ENCODE measurements at places on chromosomes 5 and 9.
A peak's percentile ranks its signal among the peaks of the same experiment; 100 is the strongest.

DNA sequence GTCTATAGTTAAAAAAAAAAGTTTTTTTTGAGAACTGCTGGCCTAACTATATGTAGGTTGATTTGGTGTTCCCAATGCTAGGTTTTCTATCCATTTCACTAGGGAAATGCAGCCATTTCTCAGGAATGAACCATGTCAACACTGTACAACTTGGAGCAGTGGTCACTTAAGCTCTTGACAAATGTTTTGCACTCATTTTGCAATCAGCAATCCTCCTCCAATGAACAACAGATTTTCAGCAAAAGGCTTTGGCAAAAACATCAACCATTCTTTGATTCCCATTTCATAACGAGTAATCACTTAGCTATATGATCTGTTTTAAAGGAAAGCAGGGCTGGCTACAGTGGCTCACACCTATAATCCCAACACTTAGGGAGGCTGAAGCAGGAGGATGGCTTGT is 17.9 kb downstream of the STRBP start:
- DNase-seq: no peak

- no peak for DNase-seq
These were observed 733 bp downstream of the HSPA4 start for GRCh38 chr5:133052317-133053175.

DNA sequence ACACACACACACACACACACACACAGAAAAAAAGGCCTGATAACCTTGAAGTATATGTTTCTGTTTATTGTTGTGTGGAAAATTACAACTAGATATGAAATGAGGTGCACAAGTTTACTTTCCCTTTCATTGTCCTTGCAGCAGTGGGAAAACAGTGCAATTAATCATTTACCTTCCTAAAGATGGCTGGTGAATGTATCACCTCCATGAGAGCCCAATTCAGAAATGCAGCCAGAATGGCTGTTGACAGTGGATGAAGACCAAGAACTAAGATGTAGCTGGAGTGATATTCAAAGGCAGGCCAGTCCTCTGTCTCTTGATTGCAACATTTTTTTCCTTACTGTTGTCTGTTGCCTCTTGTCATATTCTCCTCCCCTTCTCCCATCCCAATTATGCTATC is 49.6 kb upstream of the EIF4EBP3 start:
- DNase-seq: no peak

DNA sequence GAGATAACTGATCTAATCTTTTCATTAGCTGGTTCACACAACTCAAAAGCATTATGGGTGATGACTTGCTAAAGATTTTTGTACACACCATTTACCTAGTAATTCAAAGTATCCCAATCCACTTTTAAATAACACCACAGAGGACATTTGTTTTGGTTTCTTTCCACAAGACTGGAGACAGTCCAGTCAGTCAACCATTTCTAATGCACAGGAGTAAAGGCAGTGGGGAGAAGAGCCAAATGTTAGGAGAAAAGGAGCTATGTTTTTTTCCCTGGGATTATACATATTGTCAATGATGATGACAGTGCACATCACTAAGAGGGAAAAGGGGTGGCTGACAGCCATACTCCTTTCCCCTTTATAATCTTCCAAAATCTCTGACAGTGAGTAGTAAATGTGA is 240.9 kb downstream of the GABRB2 start:
- DNase-seq: no peak

DNA sequence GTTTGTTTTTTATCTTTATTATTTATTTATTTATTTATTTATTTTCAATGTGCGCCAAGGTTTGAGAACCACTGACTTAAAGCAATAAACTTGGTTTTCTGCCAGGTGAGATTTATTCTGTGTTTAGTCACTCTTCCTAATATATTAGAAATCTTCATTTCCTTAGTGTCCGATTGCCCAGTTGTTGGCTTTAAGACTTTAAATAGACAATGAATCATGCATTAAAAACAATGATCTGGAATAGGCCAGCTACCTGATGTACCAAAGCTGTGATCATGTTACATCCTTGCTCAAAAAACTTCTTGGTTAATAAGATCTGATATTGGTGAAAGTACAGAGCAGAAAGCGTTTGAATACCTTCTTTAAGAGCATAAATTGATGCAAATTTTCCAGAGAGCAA is 52.1 kb upstream of the ERBIN start:
- DNase-seq: no peak

DNA sequence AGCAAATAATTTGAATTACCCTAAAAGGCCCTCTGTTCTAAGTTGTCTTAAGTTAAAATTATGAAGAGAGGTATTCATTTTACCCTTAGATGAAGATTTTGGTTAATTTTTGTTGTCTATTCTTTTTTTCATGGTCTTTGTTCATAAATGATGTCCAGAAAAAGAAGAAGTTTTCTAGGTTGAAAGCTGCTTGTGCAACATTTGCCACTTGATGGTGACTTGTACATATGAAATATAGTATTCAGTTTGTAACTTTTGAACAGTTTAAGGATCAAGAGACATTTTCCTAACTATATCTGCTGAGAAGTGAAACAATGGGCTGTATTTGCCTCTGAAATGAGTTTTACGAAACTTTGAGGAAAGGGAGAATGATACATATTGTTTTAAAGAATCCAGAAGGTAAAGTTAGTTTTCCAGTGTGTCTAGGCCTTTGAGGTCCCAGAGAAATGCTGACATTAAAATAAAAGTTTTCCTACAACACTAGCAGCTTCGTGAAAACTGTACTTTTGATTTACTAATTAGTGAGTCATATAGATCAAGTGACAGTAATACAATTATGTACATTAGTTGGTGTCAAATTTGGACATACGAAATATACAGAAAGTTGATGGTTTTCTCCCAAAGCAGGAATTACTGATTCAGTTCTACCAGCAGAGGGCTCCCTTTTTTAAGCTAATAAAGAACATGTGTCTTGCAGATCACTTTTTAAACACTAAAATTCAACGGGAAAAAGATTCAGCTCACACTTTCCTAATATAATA is 70.5 kb downstream of the PIK3R1 start:
- peak; percentile 42 for DNase-seq

DNA sequence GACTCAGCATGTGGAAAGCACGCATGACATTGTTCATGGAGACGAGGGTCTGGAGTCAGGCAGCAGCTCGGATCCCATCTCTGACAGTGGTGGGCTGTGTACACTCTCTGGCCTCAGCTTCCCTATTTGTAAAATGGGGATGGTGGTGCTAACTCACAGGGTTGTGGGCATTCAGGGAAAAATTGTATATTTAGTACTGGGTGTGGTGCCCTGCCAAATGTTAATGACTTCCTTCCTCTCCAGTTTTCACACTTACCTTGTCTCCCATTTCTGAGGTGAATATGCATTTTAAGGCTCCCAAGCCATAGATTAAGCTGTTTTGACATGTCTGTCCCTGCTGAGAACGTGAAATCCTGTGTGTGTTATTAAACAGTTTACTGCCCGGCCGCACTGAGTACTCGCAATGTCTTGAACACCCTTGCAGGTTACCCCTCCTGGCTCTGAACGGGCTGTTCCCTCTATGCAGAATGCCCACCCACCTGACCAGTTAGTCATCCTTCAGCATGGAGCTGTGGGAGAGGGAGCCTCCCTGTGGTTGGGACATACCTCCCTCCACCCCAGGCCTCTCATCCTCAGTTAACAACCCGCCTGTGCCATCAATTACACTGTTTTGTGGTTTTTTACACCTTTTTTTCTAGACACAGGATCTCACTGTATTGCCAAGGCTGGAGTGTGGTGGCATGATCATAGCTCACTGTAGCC is 25.8 kb downstream of the TJP2 start:
- no peak for DNase-seq

DNA sequence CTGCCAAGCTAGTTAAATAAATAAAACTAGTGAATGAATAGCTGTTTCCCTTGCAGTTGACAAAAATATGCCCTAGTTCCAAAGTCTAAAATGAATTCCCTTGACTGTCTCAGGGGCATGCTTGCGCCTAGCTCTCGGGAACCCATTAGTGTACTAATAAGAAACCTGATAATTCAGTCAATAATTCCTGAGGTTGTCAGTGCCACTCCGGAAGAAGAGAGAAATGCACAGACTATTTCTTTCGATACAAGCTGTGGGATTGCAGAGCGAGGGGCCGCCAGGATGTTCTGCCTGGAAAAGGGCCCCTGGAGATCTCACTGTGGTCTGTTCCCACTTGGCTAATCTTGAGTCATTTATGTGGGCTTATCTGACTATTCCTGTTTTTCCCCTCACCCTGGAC is 56.4 kb upstream of the LARP1 start:
- no peak for DNase-seq

GRCh38 chr5:15492545-15492944 is 7.4 kb upstream of the FBXL7 start:
- no peak for DNase-seq

- DNase-seq: no peak
These were observed at the start of gene TENT4A for GRCh38 chr5:6713274-6714225. Gene TENT4A (plus strand): TSS chr5:6713432. CDS start chr5:6713984, 552 bp downstream.

DNA sequence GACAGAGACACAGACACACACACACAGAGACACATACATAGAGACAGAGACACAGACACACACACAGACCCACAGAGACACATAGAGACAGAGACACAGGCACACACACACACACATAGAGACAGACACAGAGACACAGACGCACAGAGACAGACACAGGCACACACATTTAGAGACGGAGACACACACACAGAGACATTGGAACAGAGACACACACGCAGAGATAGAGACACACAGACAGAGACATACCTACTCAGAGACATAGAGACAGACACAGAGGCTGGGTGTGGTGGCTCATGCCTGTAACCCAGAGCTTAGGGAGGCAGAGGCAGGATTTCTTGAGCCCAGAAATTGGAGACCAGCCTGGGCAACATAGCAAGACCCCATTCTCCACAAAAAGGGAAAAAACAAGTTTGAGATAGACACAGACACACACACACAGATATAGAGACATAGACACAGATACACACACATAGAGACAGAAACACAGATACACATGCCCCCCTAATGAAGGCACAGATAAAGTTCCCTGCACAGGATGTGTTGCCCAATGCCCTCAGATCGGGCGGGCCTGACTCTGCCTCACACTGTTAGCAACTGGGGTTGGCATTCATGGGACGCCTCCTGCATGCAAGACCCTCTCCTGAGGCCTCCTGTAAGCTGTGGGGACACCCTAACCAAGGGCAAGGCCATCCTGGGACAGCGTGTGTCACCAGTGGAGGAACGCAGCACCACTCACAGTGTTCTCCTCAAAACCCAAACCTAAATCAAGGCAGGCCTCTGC is 3.3 kb upstream of the RALGDS start:
- no peak for DNase-seq

DNA sequence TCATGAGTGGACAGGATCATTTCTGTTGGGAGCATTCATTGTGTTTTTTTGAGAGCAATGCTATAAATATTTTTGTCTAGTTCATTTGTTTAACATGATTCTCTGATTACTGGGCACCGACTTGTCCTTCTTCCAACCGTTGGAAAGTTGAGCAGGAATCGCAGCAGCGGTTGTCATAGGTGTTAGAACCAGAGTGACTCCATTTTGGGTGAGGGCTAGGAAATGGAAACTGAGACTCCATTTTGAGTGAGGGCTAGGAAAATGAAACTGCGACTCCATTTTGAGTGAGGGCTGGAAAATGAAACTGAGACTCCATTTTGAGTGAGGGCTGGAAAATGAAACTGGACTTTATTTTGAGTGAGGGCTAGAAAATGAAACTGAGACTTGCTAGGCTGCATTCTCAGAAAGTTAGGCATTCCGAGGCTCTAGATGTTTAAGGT is 100.6 kb downstream of the ICE1 start:
- no peak for DNase-seq

- DNase-seq: no peak
These were observed 327.8 kb downstream of the TMEM167A start for GRCh38 chr5:82749461-82749820.

- no peak for DNase-seq
These were observed 19.5 kb upstream of the ASPN start for GRCh38 chr9:92501671-92502393.

GRCh38 chr5:39256477-39257235 is 37.3 kb upstream of the FYB1 start:
- peak; percentile 24 for DNase-seq

GRCh38 chr5:33611877-33612276 is 171.1 kb downstream of the TARS1 start:
- DNase-seq: peak; percentile 61

DNA sequence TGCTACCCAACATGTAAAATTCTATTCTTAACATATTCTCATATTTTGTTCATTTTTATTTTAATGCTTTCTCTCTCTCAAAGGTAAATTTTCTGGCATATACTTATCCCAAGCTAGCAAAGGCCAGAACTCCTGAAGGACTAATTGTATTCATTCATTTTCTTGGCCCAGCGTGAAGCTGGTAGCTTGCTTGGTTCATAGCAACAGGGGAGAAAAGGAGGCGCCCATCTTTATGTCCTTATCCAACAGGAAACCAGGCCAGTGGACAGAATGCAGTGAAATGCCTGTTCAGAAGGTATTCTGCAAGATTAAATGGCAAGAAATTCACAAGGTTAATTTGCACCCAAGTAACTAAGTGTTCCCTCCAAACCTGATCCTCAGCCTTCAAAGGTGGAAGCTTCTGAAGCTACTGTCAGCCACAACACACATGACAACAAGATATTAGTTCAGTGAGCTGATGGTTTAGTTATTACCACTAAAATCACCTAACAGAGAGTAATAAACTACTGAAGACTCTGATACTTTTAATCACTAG is 5.6 kb downstream of the EFNA5 start:
- DNase-seq: no peak

- DNase-seq: no peak
These were observed 22.1 kb downstream of the LCP2 start for GRCh38 chr5:170275376-170275994.

DNA sequence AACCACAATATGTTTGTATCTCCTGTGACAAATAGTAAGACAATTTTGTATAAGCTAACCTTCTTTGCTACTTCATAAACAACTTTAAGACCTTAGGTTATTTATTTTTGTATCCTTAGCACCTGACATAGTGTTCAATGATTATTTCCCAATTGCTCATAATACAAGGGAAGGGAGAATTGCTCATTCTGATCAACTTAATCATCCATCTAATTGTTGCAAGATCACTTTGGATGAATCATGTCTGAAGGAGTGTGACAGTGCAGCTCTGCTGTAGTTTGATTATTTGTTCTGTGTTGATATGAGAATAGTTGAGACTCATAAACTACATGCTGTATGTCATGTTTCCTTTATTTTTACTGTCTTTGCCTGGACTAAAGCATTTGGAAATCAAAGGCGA is 721.3 kb upstream of the SEMA6A start:
- no peak for DNase-seq

DNA sequence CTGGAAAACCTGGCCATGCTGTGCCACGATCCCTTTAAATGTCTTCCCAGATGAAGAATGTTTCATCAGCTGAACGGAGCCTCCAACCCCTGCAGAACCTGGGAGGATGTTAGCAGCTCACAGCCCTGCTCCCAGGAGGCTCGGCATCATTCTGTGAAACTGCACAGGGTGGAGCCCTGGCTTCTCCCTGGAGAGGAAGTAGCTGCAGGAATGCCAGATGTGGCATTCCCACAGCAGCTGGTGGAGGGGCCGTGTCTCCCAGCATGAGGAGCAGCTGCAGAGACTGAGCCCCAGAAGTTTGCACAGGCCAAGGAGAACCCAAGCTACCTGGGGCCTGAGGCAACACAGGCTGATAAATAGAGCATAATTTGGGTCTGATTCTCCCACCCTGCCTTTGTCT is 165.8 kb upstream of the MAP3K1 start:
- DNase-seq: peak; percentile 66

Measured in fibroblast of skin of left quadriceps (primary cell).